ENCODE measurements at places on chromosomes 16 and 17. TPM values are rescaled to one million over a fixed set of nuclear protein-coding genes. Genes with fewer than 3 reads are reported as not detected.

- DNase-seq, result no peak
Observed at GRCh38 chr16:47158992-47159391, 15.2 kb upstream of the NETO2 start.

- DNase-seq, result no peak
Observed at GRCh38 chr16:57507136-57508034, 21.1 kb upstream of the DOK4 start.

GRCh38 chr16:54812229-54812628 is 118.4 kb upstream of the IRX5 start:
- no peak for DNase-seq

DNA sequence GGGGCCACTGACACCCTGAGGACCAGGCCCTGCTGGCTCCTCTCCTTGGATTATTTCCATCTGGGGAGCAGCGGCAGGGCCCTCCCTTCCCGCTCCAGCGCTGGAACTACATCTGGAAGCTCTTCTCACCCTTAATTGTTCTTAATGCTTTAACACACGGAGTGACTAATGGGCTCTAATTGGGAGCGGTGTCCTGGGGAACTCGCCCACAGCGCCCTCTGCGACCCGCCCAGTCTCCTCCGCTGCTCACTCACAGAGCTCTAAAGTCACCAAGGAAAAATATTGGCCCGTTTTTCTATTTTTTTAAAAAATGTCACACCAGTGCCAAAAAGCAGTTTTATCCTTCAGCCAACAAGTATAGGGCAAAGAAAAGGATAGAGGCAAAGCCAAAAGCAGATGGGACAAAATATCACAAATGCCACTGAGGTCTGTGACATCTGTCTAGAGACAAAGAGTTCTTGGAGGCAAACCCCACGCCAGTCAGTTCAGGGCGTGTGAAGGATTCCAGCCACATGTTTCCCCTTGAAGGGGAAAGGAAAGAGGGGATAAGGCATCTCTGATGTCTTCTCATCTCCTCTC is 134.7 kb downstream of the RBFOX3 start:
- no peak for DNase-seq

DNA sequence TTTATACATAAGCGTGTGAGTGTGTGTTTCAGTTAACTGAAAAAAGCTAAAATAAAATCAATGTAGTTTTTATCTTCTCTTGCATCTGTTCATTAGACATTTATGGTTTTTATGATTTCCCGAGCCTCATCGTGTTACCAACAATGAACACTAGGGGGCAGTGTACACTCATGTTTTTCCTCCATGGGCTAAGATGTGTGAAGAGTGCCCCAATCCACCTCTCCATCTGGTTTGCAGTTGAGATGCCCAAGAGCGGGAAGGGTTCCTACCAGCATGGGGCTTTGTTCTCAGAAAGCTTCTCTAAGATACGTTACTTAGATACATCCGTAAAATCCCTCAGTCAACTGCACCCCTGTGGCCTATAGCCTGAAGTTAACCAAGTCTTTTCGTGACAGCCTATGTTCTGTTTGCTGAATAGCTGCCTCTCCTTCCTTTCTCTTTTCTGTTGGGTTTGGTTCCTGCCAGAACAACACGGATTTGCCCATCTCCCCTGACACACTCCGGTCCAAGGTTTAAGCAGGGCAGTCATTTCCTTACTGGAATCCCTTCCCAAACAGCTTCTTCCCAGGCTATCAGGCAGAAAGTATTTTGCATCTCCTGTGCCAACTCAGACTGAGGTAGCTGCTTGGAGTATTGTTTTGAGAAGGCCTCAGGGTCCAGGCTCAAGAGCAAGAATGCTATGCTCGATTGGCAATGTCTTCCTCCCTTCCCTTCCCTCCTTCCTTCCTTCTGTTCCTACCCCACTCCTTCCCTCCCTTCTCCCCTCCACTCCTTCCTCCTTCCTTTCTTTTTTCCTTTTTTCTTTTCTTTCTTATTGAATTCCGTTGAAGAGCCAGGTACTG is 12.9 kb upstream of the ELAC2 start:
- DNase-seq, result peak; percentile 68

- no peak for DNase-seq
Observed at GRCh38 chr16:88194397-88195268, 188.1 kb upstream of the ZNF469 start.

ZDHHC1 gene
- total RNA-seq, result 0.60 TPM

GRCh38 chr17:65630502-65630901 is 69.1 kb upstream of the AXIN2 start:
- DNase-seq, result no peak

KRTAP9-4 gene
- total RNA-seq, result not detected

DNA sequence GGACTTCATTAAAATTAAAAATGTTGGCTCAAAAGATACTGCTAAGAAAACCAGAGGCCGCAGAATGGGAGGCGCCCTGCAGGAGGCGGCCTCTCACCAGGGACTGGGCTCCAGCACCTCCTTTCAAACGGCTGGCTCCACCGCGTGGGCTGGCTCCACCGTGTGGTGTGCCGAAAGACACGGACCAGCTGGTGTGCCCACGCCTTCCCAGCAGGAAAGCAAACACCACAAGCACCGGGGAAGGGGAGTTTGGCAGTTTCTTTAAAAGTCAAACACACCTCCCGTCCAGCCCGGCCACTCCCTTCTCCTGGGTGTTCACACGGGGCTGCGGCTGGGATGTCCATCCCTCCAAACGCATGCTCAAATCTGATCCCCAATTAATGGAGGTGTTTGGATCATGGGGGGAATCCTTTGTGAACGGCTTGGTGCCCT is 13.9 kb downstream of the HAGH start:
- peak; percentile 79 for DNase-seq

SPPL2C gene
- not detected for total RNA-seq

GRCh38 chr16:55576384-55576783 is 9.9 kb downstream of the CAPNS2 start:
- DNase-seq, result no peak

DNA sequence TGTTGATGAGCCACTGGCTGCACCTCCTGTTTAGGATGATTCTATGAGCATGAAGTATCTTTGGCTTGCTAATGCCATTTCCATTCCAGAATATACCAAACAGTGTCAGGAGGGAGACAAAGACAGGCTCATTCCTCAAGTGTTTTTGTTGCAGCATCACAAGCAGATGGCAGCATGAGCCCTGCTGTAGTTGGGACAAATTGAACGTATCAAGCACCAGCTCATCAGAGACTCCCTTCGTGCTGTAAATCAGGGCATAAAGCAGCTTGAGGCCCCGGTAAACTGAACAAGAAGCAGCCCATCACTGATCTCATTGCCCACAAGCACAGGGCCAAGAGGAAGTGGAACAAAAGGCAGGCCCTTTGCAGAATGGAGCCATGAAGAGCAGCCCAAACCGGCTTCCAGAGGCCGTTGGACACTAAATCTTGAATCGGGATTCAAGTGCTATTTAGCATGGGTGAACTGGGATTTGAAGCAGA is 45.9 kb upstream of the HS3ST3A1 start:
- no peak for DNase-seq

CHD9NB gene
- total RNA-seq, result not detected

- DNase-seq, result no peak
Observed at GRCh38 chr17:19254651-19255050, 17.5 kb downstream of the EPN2 start.

GALNS gene
- total RNA-seq, result 25.4 TPM

DNA sequence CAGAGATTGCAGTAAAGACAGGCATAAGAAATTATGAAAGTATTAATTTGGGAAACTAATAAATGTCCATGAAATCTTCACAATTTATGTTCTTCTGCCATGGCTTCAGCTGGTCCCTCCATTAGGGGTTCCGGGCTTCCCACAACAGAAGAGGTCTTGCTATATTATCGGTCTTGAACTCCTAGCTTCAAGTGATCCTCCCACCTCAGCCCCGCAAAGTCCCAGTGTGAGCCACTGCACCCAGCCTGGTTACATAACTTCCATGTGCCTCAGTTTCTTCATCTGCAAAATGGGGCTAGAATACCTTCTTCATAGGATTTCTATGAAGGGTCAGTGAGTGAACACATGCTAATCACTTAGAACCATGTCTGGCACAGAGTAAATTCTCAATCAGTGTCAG is 13.5 kb upstream of the ITGAM start:
- DNase-seq, result no peak

AANAT gene
- total RNA-seq, result 0.34 TPM

TBC1D3G gene
- total RNA-seq, result not detected

DNA sequence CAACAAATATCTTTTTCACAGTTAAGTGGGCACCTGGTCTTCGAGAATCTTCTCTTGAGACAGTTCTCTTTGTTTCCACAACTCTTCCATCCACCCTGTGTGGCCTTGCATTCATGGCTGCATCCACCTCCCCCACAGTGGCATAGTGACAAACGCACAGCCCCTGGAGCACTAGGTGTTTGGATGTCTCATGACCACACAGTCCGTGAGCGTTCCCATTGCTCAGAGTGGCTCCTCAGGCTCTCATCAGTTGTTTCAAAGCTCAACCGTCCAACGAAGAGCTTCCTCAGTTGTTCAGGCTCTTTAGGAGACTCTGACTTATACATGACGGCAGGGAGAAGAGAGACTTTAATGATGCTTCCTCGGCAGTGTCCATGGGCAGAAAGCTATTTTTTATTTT is 191.6 kb downstream of the CDRT15L2 start:
- DNase-seq, result no peak

GRCh38 chr17:41464682-41465081 is 2.5 kb downstream of the KRT32 start:
- DNase-seq, result no peak

- no peak for DNase-seq
Observed at GRCh38 chr16:82265809-82266208, 95.8 kb upstream of the MPHOSPH6 start.

DNAJA2 gene
- total RNA-seq, result 70.2 TPM

DNA sequence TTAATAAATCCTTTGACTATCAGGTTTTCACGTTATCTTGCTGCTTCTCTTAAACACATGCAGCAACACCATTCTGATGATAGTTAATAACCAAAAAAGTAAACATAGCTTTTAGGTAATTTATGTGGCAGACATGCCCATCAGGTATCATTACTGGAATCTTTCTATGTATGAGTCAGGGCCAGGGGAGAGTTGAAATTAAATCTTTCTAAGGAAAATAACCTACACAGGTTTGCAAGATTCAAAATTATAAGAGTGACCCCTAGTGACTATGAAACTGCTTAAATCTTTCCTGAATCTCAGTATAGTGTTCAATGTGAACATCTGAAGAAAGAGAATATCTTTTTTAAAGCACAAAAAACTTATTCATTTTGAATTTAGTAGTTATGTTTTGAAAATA is 666.6 kb downstream of the CDH11 start:
- no peak for DNase-seq

KRTAP1-5 gene
- total RNA-seq, result not detected

DNA sequence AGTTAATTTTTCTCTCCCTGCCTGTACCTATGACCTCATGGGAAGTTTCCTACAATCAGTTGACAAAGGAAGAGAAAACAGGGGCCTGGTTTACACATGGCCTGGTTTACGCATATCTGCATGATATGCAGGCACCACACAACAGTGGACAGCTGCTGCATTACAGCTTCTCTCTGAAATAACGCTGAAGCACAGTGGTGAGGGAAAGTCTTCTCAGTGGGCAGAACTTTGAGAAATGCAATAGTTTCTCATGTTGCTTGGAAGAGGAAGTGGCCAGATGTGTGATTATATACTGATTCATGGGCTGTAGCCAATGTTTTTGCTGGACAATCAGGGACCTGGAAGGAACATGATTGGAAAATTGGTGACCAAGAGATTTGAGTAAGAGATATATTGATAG is 324.1 kb upstream of the GOT2 start:
- no peak for DNase-seq

DNA sequence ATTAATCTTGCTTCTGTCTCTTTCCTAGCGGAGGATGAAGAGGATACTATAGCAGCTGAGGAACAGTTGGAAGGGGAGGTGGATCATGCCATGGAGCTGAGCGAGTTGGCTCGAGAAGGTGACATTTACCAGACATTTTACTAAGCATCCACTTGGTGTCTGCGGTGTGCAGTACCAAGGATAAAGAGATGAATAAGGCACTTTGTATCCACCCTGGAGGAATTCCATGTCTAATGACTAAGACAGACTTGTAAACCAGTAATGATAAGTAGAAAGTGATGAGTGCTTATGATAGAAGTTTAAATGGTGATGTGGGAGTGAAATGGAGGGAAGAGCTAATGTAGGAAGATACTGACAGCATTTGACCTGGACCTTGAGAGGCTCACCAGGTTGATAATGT is 12.0 kb downstream of the SRCAP start:
- DNase-seq, result no peak

GRCh38 chr17:81242421-81243332 is 3.6 kb downstream of the NDUFAF8 start:
- DNase-seq, result no peak

DNA sequence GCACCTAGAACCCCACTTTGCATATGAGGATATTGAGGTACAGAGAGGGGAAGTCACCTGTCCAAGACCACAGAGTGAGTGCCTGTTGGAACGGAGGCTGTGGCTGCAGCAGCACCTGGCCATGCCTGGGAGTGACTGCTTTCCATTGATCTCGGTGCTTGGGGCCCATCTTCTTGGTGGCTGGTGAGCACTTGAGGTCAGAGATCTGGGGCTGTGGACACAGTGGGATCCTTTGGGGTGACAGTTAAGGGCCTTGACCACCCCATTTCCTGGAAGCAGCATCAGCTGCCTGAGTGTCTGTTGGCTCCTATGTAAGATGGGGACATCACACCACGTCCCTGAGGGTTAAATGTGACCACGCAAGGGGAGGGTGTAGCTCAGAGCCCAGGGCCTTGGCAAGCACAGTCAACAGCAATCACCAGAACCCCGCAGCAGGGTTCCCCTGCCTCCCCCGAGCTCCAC is 111.7 kb downstream of the IRF8 start:
- no peak for DNase-seq

- peak; percentile 26 for DNase-seq
Observed at GRCh38 chr17:74987909-74988711, 678 bp downstream of the CDR2L start.

GRCh38 chr17:71107136-71107535 is 937.8 kb downstream of the KCNJ2 start:
- DNase-seq, result no peak

MKS1 gene
- total RNA-seq, result 24.8 TPM

DNA sequence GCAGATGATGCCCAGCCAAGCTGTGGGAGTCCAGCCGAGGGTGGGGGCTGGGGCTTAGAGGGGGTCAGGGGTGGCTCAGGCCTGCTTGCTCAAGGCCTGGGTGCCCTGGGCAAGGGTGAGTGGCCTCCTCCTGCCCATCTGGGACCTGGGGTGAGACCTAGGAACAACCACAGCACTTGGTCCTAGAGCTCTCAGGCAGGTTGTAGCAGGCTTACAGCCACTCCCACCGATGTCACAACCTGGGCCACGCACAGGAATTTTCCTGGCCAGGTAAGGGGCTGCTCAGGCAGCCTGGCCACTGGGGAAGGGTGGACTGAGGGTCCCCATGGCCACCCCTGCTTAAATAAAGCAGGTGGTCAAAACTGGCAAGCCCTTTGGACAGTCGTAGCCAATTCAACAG is 6.3 kb upstream of the SREBF1 start:
- no peak for DNase-seq

KIAA0513 gene
- 5.3 TPM for total RNA-seq

SCARF1 gene
- total RNA-seq, result 3.2 TPM

- DNase-seq, result no peak
Observed at GRCh38 chr16:77758046-77758445, 30.3 kb upstream of the VAT1L start.

HOXB7 gene
- 1.0 TPM for total RNA-seq

GRCh38 chr17:1969712-1970111 is 55.4 kb downstream of the RTN4RL1 start:
- DNase-seq, result no peak

GRCh38 chr16:26526633-26527032 is 540.1 kb upstream of the C16orf82 start:
- DNase-seq, result no peak

GRCh38 chr16:66457888-66458287 is 30.8 kb downstream of the BEAN1 start:
- DNase-seq, result no peak
